ENCODE measurements at places on chromosomes 3 and 15. TPM values are rescaled to one million over a fixed set of nuclear protein-coding genes. Genes with fewer than 3 reads are reported as not detected.

IL1RAP gene
- total RNA-seq: 21.8 TPM

C15orf62 gene
- 0.99 TPM for total RNA-seq

VGLL3 gene
- total RNA-seq: 0.29 TPM

FANCD2OS gene
- not detected for total RNA-seq
